ENCODE measurements at places on chromosomes 4 and X. TPM values are rescaled to one million over a fixed set of nuclear protein-coding genes. Genes with fewer than 3 reads are reported as not detected.

GRCh38 chr4:14636563-14636962, 365.7 kb upstream of the CPEB2 start:
- no peak for DNase-seq

GRCh38 chr4:145840162-145840768, 98.4 kb downstream of the ZNF827 start:
- DNase-seq: no peak

DNA sequence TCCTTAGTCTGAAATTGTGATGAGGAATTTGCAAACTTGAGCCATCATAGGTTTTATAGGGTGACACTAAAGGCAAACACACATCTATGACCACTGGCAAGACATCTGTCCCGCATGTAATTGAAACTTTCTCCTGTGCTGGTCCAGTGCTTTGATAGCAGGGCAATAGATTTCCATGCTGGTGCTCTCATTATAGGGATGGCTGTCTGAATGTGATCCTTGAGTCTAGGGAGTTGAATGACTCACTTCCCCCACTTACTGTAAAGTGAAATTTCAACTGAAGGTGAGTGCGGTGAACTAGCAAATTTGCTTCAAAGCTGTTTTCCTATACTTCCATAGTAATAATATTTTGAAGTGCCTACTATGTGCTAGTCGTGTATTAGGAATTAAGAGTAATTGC, 1630.0 kb downstream of the STIM2 start:
- DNase-seq: no peak

DNA sequence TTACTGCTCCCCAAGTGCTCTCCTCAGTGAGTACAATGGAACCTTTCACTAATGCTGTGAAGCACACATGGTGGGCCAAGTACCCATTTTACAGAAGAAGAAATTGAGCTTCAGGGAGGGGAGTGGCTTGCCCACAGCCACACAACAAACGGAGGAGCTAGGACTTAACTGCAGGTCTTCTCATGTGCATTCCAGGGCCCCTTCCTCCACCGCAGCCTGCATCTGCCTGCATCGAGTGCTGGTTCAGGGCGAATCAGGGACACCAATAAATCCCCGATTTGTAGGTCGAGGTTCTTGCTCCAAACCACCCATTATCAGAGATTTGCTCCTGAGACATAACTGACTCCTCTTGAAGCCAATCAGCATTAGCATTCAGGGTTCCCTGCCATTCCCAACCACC, 100.9 kb downstream of the MAMLD1 start:
- no peak for DNase-seq

GRCh38 chr4:92106816-92107215, 196.9 kb upstream of the GRID2 start:
- DNase-seq: no peak

DNA sequence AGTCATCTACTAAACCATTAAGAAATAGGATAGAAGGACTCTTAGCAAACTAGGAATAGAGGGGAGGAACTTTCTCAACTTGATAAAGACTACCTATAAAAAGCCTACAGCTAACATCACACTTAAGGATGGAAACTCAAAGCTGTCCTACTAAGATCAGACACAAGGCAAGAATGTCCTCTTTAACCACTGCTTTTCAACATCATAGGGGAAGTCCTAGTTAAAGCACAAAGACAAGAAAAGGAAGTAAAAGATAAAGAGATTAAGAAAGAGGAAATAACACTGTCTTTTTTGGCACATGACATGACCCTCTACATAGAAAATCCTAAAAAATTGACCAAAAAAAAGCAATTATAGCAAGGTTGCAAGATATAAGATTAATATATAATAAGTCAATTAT, 136.6 kb downstream of the FBXW7 start:
- no peak for DNase-seq

DNA sequence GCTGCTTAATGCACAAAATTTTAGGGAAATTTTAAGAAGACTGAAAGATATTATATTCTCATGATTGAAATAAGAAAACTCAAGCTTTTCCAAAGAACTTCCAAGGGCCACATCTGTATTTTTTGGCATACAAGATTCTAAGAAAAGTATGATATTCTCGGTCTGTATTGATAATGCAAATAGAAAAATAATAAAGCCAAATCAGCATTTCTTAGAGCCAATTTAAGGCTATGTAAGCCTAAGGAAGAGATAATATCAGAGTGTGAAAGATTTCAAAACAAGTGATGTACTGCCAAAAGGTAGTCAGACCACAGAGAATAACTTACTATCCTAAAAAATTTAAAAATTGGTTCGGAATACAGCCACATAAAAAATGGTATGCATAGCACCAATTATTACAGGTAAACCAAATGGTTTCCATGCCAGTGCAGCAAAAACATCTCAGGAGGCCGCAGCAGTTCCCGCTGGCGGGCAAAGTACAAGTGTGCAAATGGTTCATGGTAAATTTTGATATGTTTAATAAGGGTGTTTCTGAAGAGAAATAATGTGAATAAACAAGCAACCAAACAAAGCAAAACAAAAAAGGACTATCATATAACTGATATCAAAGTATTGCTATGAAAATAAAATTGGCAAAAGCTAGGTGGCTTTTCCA, 35.2 kb upstream of the NAP1L5 start:
- DNase-seq: no peak

DNA sequence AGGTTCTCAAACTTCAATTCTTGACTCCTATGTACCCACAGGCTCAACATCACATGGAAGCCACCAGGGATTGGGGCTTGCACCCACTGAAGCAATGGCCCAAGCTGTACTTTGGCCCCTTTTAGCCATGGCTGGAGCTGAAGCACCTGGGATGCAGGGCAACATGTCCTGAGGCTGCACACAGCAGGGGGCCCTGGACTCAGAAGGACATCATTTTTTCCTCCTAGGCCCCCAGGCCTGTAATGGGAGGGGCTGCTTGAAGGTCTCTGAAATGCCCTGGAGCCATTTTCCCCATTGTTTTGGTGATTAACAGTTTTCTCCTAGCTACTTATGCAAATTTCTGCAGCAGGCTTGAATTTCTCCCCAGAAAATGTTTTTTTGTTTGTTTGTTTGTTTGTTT, 465.1 kb upstream of the PCDH10 start:
- DNase-seq: no peak

DNA sequence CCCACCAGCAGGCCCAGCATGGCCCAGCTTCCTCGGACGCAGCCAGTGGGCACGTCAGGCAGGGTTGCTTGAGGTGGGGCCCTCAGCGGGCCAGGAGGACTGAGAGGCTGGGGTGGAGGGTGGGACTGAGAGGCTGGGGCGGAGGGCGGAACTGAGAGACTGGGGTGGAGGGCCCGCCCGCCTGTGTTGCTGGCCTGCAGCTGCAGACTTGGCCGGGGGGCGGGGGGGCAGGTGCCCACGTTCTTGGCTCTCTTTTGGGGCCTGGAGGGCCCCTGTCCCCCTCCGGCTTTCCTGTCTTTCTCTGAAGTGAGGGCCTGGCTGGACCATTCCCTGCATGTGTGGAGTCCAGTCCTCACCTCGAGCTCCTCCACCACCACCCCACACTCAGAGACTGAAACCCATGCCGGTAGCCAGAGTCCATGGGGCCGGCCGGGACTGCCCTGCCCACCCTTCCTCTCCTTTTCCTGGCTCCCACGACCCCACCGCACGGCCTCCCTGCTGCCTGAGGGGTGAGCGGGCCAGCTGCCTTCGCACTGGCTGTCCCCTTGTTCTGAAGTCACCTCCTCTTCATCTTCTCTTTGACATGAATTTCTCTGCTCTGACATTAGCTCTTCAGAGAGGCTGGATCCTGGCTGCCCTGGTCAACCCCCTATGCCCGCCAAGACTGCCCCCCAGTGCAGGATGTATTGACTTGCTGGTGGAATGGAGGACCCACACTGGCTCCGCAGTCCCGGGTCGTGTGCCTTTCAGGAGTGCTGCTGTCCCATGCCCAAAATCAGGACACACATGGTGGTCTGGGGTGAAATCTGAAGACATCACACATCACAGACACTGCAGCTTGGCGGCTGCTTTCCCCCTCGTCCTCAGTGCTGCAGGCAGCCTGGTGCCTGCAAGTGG, 10.1 kb upstream of the NKX1-1 start:
- DNase-seq: no peak

DNA sequence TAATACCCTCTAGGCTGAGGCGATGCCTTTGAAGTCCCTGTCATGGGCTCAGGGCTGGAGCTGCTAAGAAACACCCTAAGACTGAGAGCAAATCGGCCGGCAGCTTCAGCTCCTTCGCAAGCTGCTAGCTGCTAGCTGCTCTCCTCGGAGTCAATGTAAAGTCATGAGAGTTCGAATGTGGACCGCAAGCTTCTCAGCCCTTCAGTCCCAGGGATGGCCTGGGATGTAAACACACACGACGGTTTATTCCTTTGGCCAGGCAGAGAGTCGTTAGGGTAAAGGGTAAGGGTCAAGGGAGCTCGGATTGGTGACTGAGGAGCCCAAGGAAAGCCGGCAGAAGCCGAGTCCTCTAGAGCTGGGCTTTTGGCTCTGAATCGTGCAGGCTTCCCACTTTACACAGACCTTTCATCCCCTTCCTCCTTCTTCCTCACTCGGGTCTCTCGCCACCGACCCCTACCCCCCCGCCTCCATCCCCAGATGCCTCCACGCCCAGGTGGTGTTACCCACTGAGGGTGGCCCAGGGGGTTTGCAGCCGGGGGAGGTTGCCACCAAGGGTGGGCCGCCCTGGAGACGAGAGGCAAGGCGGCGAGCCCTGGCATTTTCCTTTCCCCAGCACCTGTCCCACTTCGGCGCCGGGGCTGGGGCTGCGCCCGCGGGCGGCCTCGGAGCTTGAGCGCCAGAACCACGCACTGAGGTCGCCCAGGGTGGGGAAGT, 3.1 kb upstream of the BCORL1 start:
- DNase-seq: no peak

- DNase-seq: no peak
Measured at GRCh38 chrX:119008110-119008744, 33.8 kb downstream of the LONRF3 start.

- DNase-seq: no peak
Measured at GRCh38 chr4:110361921-110362320, 114.0 kb upstream of the ENPEP start.

DNA sequence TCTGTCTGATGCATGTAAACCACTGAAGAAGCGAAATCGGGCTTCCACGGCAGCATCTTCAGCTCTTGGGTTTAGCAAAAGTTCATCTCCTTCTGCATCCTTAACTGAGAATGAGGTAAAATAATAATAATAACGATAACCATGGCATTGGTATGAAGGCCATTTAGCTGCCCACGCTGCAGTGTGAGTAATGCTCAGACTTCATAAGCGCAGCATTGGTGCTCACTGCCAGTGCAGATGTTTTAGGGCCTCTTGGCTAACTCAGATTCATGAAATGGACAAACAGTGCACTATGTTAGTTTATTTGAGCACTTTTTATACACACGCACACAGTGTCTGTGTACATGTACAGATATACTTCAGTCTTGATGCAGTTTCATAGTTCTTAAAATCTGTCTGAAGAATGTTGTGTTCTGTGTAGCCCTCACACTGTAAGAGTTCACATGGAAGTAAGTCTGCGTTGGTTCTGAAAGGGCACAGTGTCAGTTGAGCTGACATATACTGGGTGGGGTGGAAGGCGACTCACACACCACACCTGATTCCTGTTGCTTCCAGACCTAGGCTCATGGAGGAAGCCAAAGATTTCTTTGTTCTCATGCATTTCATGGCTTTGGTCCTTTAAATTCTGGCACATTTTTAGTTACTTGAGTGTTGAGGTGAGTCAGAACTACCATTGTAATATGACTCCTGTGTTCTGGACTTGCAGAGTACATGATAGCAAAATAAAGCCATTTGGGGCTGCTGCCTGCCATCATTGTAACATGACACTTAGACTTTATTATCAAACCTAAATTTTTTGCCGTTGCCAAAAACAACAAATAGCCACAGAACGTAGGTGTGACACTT, 68.7 kb downstream of the NSD2 start:
- no peak for DNase-seq

DNA sequence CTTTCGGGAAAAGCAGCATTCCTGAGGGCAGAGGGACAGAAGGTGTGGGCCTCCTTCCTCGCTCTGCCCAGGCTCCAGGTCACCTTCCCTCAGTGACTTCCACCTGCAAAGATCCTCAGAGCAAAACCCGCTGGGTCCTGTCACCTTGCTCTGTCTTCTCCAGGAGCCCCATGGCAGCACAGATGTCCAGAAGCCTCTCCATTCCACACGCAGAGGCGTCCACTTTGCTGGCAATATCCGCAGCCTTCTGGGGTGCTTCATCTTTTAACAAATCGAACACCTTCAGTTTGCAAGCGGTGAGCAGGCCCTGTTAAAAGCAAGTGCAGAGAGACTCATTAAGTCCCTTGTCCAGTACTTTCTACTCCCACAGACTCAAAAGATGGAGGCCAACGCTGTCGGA, 27.3 kb downstream of the ASMTL start:
- no peak for DNase-seq

DNA sequence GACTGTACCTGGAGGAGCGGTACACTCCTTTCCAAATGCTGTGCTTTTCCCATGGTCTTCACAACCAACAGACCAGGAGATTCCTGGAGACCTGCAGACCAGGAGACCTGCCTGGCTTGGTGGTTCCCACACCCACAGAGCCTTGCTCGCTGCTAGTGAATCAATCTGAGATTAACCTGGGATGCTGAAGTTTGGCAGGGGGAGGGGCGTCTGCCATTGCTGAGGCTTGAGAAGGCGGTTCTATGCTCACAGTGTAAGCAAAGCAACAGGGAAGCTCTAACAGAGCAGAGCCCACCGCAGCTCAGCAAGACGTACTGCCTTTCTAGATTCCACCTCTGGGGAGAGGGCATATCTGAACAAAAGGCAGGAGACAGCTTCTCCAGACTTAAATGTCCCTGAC, 34.5 kb upstream of the FAAH2 start:
- no peak for DNase-seq

GRCh38 chrX:118603981-118604380, 108.4 kb downstream of the DOCK11 start:
- DNase-seq: no peak

DNA sequence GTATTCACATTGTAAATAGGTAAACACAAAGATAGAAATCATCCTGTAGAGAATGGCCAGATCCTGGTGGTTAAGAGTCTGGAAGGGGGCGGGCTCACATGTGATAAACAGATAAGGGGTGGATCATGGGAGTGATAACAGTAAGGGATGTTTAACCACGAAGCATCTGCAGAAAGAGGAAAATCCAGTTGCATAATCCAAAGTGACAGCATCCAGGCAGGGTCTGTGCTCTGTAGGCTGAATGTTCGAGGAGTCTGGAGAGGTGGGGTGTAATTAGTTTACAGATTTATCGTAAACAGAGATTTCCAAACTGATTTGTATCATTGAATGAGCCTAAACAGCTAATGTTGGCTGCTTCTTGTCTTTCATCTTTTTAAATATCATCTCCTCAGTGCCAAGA, 1009.8 kb upstream of the SLIT2 start:
- no peak for DNase-seq

GRCh38 chr4:84878090-84878489, 88.4 kb downstream of the WDFY3 start:
- DNase-seq: no peak

DNA sequence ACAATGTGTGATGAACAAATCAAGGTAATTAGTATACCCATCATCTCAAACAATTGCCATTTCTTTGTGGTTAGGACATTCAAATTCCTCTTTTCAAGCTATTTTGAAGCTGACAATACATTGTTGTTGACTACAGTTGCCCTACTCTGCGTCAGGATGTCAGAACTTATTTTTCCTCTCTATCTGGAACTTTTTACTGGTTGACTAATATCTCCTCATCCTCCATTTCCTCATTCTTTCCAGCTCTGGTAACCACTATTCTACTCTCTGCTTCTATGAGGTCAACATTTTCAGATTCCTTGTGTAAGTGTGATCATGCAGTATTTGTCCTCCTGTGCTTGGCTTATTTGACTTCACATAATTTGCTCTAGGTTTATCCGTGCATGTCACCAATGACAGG, 240.5 kb upstream of the HS3ST1 start:
- no peak for DNase-seq

The AGTR2 gene
- not detected for total RNA-seq

The SOD3 gene
- 743 TPM for total RNA-seq

The UCP1 gene
- total RNA-seq: not detected

The XAGE2 gene
- not detected for total RNA-seq

The CENPVL3 gene
- total RNA-seq: not detected
